ENCODE measurements at places on chromosomes 3 and 15. TPM values are rescaled to one million over a fixed set of nuclear protein-coding genes. Genes with fewer than 3 reads are reported as not detected.

CPLX3 gene
- not detected for total RNA-seq

C2CD4A gene
- 0.17 TPM for total RNA-seq

DNA sequence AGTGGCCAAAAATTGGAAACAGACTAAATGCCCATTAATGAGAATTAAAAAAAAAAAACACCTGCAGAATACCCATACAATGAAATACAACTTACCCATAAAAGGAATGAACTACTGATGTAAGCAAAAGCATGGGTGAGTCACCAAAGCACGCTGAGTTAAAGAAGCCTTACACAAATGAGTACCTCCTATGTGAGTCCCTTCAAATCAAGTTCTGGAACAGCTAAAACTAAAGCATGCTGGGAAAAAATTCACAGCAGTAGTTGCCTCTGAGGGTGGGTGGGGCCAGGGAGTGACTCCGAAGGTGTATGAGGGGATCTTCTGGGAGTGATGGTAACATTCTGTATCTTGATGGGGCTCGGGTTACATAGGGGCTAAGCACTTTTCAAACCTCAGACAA, 11.4 kb downstream of the MYO5C start:
- peaks cover 12% of the 10 kb centered on the region for H3K36me3 ChIP-seq
- DNase-seq: no peak
- H3K4me1 ChIP-seq: peaks cover 36% of the 10 kb centered on the region
- no peak overlapping the region for H3K4me3 ChIP-seq

GRCh38 chr15:33171202-33171601, 23.3 kb downstream of the FMN1 start:
- H3K27ac ChIP-seq: no peak overlapping the region
- H3K4me1 ChIP-seq: no peaks in the 10 kb centered on the region
- DNase-seq: no peak
- H3K4me3 ChIP-seq: no peak overlapping the region
- no peaks in the 10 kb centered on the region for H3K36me3 ChIP-seq
- H3K27me3 ChIP-seq: no peaks in the 10 kb centered on the region

DNA sequence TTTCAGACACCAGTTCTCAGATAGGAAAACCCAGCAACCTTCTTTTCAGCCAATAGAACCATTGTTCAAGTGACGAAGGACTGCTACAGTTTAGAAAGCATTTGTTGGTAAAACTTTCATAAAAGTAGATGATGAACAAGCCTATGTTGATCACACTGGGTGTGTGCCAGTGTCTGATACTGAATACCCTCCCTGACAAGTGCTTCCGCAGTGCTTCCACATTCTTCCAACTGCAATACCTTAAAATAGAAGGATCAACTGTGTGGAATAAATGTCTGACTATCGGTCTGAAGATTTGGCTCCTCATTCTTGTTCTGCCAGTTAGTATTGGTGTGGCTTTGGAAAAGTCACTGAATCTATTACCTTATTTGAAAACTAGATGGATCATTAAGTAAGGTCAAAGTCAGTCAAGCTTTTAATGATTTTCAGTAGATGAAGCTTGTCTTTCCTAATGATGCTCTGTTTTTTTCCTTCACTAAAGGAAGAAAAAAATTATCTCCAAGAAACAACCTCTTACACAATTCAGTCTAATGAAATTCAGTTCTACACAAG, 479.4 kb upstream of the CBLB start:
- H3K27ac ChIP-seq: no peak overlapping the region
- no peak for DNase-seq
- H3K4me3 ChIP-seq: no peak overlapping the region
- H3K4me1 ChIP-seq: peaks cover 3% of the 10 kb centered on the region
- H3K27me3 ChIP-seq: no peaks in the 10 kb centered on the region

DNA sequence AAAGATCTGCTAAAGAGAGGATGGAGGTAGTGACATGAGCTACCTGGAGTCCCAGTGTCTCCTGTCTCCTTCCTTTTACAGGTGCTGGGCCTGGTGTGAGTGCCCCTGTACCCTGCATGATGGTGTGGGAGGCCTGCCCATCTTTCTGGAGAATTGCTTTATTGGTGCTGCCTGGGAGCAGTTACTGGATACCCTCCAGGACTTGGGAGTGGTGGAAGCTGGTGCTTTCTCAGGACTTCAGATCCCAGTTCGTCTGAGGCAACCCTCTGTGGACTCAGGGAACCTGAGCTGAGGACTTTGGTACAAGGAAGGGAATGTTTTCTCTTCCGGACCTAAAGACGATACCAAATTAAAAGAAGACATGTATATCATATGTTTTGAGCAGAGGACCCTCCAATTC, 18.3 kb upstream of the NUDT16 start:
- H3K36me3 ChIP-seq: peaks cover 5% of the 10 kb centered on the region
- H3K27ac ChIP-seq: no peak overlapping the region
- H3K4me1 ChIP-seq: peaks cover 9% of the 10 kb centered on the region
- no peak overlapping the region for H3K4me3 ChIP-seq
- H3K27me3 ChIP-seq: no peaks in the 10 kb centered on the region

GRCh38 chr15:57948351-57949289, 116.9 kb downstream of the ALDH1A2 start:
- no peak overlapping the region for H3K27ac ChIP-seq
- no peaks in the 10 kb centered on the region for H3K4me1 ChIP-seq
- H3K27me3 ChIP-seq: peaks cover 3% of the 10 kb centered on the region
- DNase-seq: no peak
- no peaks in the 10 kb centered on the region for H3K36me3 ChIP-seq
- H3K4me3 ChIP-seq: no peak overlapping the region

- H3K4me3 ChIP-seq: no peak overlapping the region
- H3K4me1 ChIP-seq: peaks cover 28% of the 10 kb centered on the region
- no peaks in the 10 kb centered on the region for H3K27me3 ChIP-seq
- peaks cover 2% of the 10 kb centered on the region for H3K36me3 ChIP-seq
- H3K27ac ChIP-seq: no peak overlapping the region
- DNase-seq: no peak
These were observed 28.3 kb upstream of the GPD1L start for GRCh38 chr3:32078085-32078634.
